SK-N-SH (cell line): ENCODE measurements at places on chromosomes 11 and 22. TPM values are rescaled to one million over a fixed set of nuclear protein-coding genes. Genes with fewer than 3 reads are reported as not detected.

INS gene
- not detected in 2 replicates for polyA plus RNA-seq

TIMP3 gene
- polyA plus RNA-seq: 23.1 and 26.1 TPM in 2 replicates

MUC2 gene
- not detected in 2 replicates for polyA plus RNA-seq

SHANK3 gene
- polyA plus RNA-seq: 0.88 and 1.5 TPM in 2 replicates

DNA sequence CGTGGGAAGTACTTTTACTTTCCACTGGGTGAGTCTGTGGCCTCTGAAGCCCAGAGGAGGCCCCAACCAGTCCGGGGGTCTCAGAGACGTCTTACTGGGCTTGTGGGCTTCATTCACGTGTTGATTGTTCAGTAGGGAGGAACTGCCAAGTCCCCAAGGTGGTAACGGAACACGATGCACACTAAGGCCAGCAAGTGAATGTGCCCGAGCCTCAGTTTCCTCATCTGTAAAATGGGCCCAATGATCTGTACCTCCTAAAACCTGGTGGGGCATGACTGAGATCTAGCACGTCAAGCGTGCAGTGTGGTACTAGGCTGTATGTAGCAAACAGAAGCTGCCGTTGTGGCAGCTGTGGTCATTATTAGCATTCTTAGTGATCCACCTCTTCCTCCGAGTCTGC is 499.1 kb downstream of the MN1 start:
- DNase-seq: no peak

- no peak for DNase-seq
Measured at GRCh38 chr11:60957188-60957587, 5.2 kb upstream of the SLC15A3 start.

YPEL4 gene
- polyA plus RNA-seq: 2.3 and 2.4 TPM in 2 replicates
